ENCODE measurements at places on chromosomes 7 and 10.

DNA sequence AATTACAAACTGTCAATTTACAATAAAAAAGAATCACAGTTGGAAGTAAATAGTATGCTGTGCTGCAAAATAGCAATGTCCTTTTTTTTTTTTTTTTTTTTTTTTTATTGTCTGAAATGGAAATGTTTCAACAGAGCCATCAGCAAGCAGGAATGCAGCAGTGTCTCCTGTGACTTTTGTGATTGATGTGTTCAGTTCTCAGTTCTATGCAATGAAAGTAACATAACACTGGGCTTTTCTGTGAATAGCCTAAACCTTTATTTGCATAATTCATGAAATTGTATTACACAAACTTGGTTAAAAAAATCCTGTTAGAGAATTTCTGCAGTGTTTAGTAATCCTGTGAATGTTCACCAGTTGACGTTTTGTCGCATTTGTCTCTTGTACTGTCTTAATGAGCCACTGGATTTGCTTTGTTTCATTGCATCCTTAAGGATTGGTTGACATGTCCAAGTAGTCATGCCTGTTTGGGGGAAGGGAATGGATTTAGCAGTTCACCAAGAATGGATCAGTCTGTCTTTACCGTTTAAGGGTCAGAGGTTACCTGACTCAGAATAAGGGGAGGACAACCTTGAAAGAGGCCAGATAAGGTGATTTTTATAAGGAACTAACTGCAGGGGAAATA lies 192.7 kb downstream of the MLLT10 start:
- DNase-seq = peak; percentile 25

DNA sequence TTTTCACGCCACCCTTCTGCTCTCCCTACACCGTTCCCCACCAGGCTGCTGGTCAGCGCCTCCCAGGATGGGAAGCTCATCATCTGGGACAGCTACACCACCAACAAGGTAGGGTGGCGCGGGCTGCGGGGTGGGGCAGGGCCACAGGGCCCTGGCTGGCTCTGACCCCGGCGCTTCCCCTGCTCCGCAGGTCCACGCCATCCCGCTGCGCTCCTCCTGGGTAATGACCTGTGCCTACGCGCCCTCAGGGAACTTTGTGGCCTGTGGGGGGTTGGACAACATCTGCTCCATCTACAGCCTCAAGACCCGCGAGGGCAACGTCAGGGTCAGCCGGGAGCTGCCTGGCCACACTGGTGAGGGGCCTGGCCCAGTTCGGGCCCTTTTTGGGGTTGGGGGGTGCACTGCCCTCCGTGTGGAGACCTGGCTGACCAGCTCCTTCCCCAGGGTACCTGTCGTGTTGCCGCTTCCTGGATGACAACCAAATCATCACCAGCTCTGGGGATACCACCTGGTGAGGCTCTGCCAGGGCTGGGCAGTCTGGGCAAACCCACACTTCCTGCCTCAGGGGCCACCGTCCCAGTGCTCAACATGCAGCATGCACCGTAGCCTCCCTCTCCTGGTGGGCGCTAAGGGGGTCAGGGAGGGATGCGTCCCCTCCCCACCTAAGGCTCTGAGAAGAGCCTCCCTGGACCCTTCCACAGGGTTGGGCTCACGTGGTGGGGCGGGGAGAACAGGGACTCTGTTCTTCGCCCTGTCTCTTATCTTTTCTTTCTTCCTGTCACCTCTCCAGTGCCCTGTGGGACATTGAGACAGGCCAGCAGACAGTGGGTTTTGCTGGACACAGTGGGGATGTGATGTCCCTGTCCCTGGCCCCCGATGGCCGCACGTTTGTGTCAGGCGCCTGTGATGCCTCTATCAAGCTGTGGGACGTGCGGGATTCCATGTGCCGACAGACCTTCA lies 4.0 kb downstream of the GNB2 start:
- no peak for DNase-seq

GRCh38 chr10:91010952-91011351 lies 90.1 kb upstream of the ANKRD1 start:
- no peak for DNase-seq

GRCh38 chr7:44051611-44052220 lies 7.2 kb downstream of the DBNL start:
- DNase-seq = no peak

GRCh38 chr10:3807928-3808496 lies 23.0 kb upstream of the KLF6 start:
- no peak for DNase-seq

DNA sequence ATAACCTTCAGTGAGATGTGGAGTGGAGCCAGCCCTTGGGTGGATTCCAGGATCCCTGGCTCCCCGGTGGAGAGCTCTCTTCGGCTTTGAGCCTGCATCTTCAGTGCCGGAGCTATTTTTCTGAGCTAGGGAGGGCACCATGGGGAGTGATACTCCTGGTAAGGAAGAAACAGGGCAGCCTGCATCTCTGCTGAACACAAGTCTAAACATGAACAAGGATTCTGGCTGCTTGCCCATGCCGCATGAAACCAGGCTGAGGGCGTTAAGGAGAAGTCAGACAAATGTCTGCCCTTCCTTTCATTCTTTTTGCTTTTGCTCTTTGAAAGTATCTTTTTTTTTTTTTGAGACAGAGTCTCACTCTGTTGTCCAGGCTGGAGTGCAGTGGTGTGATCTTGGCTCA lies 60.4 kb downstream of the EVX1 start:
- no peak for DNase-seq

- no peak for DNase-seq
Measured at GRCh38 chr10:60576130-60577069, 186.7 kb upstream of the ANK3 start.

- DNase-seq = no peak
Measured at GRCh38 chr10:3194871-3195270, 22.3 kb upstream of the PITRM1 start.

DNA sequence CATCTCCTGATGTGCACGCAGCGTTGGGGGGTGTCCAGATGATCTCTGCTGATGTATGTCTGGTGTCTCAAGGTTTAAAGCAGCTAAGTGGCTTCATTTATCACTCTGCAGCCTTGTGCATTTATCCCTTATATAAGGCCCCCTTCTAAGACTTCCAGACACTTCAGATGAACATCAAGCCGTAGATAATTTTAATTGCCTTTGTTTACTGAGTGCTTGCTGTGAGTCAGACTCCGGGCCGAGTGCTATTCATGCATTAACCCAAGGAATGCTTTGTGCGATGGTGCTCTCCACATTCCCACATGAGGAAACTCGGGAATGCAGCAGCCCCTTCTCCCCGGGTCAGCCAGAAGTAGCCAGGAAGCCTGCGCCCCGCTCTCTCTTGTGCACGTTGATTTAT lies 328.6 kb upstream of the COBL start:
- no peak for DNase-seq

DNA sequence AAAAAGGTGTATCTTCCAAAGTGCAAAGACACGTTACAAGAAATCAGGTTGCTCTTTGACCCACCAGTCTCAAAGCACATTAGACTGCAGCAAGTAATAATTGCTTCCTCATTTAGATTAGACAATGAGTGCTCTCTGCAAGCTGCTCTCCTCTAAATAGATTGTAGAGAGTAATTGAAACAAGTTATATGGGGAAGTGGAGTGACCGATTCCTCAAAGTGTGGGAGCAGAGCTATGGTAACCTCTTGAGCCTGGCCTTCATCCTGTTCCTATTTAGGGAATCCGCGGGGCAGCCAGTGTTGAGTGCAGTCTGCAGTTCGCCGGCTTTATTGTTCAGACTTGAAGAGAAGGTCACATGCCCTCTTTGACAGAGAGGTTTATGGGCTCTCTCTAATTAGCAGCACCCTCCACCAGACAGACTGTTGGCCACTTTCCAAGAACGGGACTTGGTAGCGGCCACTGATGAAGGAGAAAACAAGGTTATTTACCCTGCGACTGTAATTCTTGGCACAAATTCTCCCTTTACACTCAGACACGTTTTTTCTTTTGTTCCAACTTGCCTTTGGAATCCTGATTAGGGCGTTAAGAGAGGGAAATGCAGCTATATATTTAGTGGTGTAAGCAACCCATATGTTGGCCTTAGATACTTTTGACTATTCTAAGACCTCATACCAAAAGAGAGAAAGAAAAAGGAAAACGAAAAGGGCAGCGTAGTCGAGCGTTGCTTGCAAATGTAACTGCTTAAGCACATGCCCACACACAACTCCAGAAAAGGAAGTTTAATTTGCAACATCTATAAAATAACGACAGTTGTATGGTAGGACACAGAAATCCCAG lies 107.5 kb downstream of the REEP3 start:
- peak; percentile 91 for DNase-seq

DNA sequence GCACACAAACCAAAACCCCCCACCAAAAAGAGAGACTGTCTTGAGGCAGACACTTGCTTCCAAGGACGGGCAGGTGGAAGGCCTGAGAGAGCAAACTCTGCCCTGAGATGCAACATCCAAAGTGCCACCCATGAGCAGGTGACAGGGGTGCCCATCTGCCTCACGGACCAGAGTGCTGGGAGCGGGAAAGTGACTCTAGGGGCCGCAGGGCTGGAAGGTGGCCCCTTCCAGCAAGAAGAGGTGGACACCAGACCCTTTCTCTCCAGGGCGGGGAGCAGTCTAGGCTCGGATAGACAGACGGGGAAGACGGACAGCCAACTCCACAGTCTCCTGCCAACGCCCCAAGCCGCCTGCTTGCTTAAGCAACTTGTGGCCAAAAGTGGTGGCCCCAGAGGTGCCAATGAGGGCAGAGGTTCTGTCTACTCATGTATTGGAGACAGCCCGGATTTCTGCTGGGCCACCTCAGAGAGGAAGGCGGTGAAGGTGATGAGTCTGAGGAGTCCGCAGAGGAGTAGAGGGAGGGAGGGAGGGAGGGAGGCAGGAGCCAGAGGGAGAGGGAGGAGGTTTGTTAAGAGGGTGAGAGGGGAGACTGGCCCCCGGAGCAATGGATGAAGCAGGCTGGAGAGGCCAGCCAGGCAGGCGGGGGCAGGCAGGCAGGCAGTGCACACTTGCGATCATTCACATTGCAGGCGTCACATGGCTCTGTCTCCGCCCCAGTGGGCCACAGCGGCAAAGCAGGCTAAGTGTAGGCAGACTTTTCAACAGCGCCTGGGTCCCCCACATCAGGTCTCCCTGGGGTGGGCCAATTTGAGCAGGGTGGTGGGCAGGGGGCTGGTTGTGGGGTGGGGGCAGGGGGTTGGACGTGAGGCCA lies 65.6 kb downstream of the SLC29A4 start:
- DNase-seq = no peak

- DNase-seq = peak; percentile 32
Measured at GRCh38 chr7:37510043-37510634, 61.5 kb upstream of the ELMO1 start.

GRCh38 chr7:72283309-72283708 lies 128.8 kb downstream of the CALN1 start:
- no peak for DNase-seq

GRCh38 chr10:21518149-21518640 lies 7.3 kb downstream of the SKIDA1 start:
- no peak for DNase-seq

DNA sequence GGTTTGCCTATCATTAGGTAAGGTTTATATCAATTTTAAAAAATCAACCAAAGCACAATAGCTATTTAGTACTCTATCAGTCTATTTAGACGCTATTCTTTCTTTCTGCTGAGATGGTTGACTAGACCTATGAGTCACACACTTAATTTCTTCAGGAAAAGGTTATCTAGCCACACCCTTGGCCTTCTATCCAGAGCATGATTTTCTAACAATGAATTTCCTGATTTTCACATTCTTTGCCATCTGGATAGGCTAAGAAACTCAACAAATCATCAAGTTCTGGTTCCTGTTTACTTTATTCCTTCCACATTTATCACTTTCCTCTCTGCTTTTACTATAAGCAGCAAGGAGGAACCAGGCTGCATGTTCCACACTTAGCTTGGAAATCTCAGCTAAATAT lies 8.1 kb downstream of the PRPS1L1 start:
- DNase-seq = peak; percentile 71

DNA sequence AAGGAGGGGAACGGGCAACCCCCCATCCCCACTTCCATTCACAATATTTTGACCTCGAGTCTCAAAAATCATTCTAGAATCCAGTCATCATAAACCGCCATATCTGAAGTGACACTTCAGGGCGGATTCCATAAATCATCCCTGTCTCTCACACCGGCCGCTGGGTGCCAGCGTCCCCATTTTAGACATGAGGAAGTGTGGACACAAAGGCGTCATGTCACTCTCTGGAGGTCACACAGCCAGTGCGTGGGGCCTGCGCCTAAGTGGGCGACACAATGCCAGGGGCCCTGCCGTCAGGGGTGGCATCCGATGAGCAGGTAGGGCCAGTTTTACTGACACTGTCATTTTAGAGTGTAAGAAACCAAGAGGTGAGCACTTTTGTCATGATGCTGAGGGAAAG lies 19.5 kb downstream of the KCNH2 start:
- no peak for DNase-seq

GRCh38 chr7:153044981-153045380 lies 285.4 kb downstream of the ACTR3B start:
- no peak for DNase-seq

- DNase-seq = peak; percentile 62
Measured at GRCh38 chr10:35369049-35369611, 32.8 kb downstream of the CCNY start.

DNA sequence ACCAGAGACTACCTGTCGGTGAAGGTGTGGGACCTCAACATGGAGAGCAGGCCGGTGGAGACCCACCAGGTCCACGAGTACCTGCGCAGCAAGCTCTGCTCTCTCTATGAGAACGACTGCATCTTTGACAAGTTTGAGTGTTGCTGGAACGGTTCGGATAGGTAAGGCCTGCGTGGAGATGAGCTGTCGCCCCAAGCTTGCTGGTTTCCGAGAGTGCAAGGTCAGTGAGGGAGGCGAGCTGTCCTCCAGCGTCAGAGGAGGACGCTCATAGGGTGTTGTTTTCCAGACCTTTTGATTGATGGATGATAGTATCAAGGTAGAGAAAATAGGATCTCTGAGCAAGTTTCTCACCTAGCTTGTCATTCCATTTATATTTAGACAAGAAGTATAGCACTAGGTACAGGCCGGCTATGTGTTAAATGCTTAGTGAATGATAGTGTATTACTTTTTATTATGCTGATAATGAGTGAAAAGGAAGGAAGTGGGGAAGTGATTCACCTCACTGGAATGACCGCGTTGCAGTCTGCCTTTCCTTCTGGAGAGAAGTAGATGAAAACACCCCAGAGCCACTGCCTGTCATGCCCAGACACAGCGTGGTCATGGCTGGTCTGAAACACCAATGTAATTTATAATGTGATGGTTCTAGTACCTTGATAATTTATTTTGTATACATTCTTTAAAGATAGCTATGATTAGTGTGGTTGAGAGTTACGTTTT lies 33.9 kb downstream of the BNIP3 start:
- DNase-seq = no peak

- DNase-seq = peak; percentile 56
Measured at GRCh38 chr7:140053812-140054539, 8.8 kb downstream of the PARP12 start.

DNA sequence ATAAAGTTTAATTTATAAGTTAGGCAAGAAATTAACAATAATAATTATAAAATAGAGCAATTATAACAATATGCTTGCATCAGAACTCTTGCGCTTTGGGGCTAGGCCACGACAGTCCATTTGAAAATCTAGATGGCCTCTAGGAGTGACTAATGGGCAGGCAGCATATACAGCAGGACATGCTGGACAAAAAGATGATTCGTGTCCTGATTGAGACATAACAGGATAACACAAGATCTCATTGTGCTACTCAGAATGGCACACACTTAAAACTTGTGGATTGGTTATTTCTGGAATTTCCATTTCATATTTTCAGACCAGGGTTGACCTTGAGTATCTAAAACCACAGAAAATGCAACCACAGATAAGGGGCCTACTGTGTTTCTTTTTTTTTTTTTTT lies 27.5 kb downstream of the CTNNA3 start:
- DNase-seq = peak; percentile 74
